ENCODE measurements at places on chromosomes 3 and 15. TPM values are rescaled to one million over a fixed set of nuclear protein-coding genes. Genes with fewer than 3 reads are reported as not detected.

The TNFAIP8L3 gene
- total RNA-seq, result not detected

- H3K27me3 ChIP-seq, result no peaks in the 10 kb centered on the region
- no peak for DNase-seq
- H3K27ac ChIP-seq, result no peak overlapping the region
- peaks cover 29% of the 10 kb centered on the region for H3K4me1 ChIP-seq
- peaks cover 12% of the 10 kb centered on the region for H3K36me3 ChIP-seq
These were observed 316.5 kb upstream of the ICE2 start for GRCh38 chr15:60795471-60795870.

- no peak overlapping the region for H3K27ac ChIP-seq
- DNase-seq, result no peak
- no peak overlapping the region for H3K4me3 ChIP-seq
- H3K27me3 ChIP-seq, result no peaks in the 10 kb centered on the region
- peaks cover 13% of the 10 kb centered on the region for H3K36me3 ChIP-seq
- H3K4me1 ChIP-seq, result peaks cover 26% of the 10 kb centered on the region
These were observed 24.7 kb downstream of the MINDY2 start for GRCh38 chr15:58795825-58796224.

DNA sequence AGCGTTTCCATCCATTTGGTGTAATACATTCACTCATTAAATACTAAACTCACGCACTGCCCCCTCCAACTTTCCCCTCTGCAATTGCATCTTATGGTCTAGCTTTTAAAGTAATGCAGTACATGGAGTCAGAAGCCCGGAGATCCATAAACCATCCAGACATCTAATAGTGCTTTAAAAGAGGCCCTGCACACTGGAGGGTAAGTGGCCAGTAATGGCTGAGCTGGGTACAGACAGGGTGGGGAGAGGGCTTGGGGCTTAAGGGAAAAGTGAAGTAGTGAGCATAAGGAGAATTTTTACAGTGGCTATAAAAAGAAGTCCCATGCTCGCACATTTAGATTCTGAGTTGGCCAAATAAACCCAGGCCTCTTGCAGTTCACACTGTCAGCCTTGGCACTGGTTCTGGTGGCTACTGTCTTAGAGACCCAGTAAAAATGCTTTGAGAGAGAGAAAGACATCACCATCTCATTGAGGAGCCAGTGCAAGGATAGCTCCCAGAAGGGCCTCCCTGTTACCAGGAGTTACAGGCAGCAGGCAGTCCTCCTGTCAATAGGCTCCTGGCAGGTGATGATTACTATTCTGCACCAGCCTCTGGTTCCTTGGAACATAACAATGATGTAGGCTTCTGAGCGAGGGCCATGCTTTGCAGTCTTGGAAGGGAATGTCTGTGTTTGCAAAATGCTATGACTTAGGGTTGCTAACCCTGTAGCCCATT lies 112.6 kb upstream of the NEO1 start:
- peaks cover 4% of the 10 kb centered on the region for H3K27me3 ChIP-seq
- no peak overlapping the region for H3K4me3 ChIP-seq
- no peak overlapping the region for H3K27ac ChIP-seq
- no peaks in the 10 kb centered on the region for H3K36me3 ChIP-seq
- no peaks in the 10 kb centered on the region for H3K4me1 ChIP-seq

GRCh38 chr15:69410248-69410874 lies 3.8 kb upstream of the KIF23 start:
- H3K4me1 ChIP-seq, result peaks cover 9% of the 10 kb centered on the region
- no peak overlapping the region for H3K4me3 ChIP-seq
- no peak overlapping the region for H3K27ac ChIP-seq
- H3K27me3 ChIP-seq, result peaks cover 16% of the 10 kb centered on the region
- H3K36me3 ChIP-seq, result peaks cover 2% of the 10 kb centered on the region

The FEZF2 gene
- not detected for total RNA-seq

The CCR4 gene
- total RNA-seq, result 2.9 TPM

The ERICH6 gene
- 0.21 TPM for total RNA-seq

GRCh38 chr3:179606534-179607085 lies 2.0 kb downstream of the NDUFB5 start:
- no peaks in the 10 kb centered on the region for H3K27me3 ChIP-seq
- no peak overlapping the region for H3K4me3 ChIP-seq
- H3K36me3 ChIP-seq, result peaks cover 35% of the 10 kb centered on the region
- no peak for DNase-seq
- H3K27ac ChIP-seq, result peak overlapping the region; percentile 34
- peaks cover 52% of the 10 kb centered on the region for H3K4me1 ChIP-seq

GRCh38 chr3:181630853-181631252 lies 80.9 kb upstream of the SOX2 start:
- no peak overlapping the region for H3K4me3 ChIP-seq
- H3K4me1 ChIP-seq, result no peaks in the 10 kb centered on the region
- no peaks in the 10 kb centered on the region for H3K27me3 ChIP-seq
- no peaks in the 10 kb centered on the region for H3K36me3 ChIP-seq
- H3K27ac ChIP-seq, result no peak overlapping the region

- H3K27ac ChIP-seq, result no peak overlapping the region
- no peak overlapping the region for H3K4me3 ChIP-seq
- no peaks in the 10 kb centered on the region for H3K4me1 ChIP-seq
These were observed 11.2 kb downstream of the LCMT2 start for GRCh38 chr15:43318990-43319771.

GRCh38 chr3:37395286-37395685 lies 220.9 kb upstream of the LRRFIP2 start:
- H3K27ac ChIP-seq, result no peak overlapping the region
- H3K36me3 ChIP-seq, result peaks cover 28% of the 10 kb centered on the region
- H3K4me3 ChIP-seq, result no peak overlapping the region
- DNase-seq, result no peak
- no peaks in the 10 kb centered on the region for H3K27me3 ChIP-seq

The EPHA3 gene
- not detected for total RNA-seq

GRCh38 chr3:46899151-46900006 lies 21.9 kb downstream of the PTH1R start:
- H3K27ac ChIP-seq, result no peak overlapping the region
- no peaks in the 10 kb centered on the region for H3K4me1 ChIP-seq
- H3K36me3 ChIP-seq, result no peaks in the 10 kb centered on the region
- peaks cover 15% of the 10 kb centered on the region for H3K27me3 ChIP-seq
- H3K4me3 ChIP-seq, result no peak overlapping the region
- DNase-seq, result no peak

The IL12A gene
- not detected for total RNA-seq

The CAMK2N2 gene
- total RNA-seq, result not detected

The STAB1 gene
- total RNA-seq, result 0.05 TPM

The ROBO1 gene
- 3.0 TPM for total RNA-seq

DNA sequence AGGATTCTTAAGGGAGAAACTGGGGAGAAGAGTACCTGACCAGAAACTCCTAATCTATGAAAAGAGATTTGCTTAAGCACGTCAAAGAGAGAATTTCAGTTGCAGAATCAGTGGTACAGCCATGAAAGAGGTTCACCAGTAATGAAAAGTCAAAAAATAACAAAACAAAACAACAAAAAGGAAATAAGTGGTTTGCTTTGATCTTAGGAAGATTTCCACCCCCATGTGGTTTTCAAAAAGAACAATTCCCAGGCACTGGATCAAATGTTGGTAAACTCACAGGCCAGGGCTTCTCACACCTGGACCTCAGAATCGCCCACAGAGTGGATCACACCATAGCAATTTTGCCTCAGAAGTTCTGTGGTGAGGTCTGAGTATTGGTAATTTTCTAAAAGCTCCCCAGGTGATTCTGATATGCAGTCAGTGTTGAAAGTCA lies 67.5 kb downstream of the TMEM39A start:
- H3K36me3 ChIP-seq, result peaks cover 2% of the 10 kb centered on the region
- DNase-seq, result no peak
- H3K4me1 ChIP-seq, result peaks cover 11% of the 10 kb centered on the region
- H3K27me3 ChIP-seq, result no peaks in the 10 kb centered on the region

The EFCAB12 gene
- 0.45 TPM for total RNA-seq

- H3K4me3 ChIP-seq, result no peak overlapping the region
- no peaks in the 10 kb centered on the region for H3K27me3 ChIP-seq
- H3K4me1 ChIP-seq, result no peaks in the 10 kb centered on the region
- DNase-seq, result no peak
- H3K36me3 ChIP-seq, result no peaks in the 10 kb centered on the region
- no peak overlapping the region for H3K27ac ChIP-seq
These were observed 1097.8 kb downstream of the NAALADL2 start for GRCh38 chr3:175956964-175957363.

The LMOD3 gene
- not detected for total RNA-seq

- H3K36me3 ChIP-seq, result no peaks in the 10 kb centered on the region
- H3K4me3 ChIP-seq, result no peak overlapping the region
- no peak overlapping the region for H3K27ac ChIP-seq
- H3K4me1 ChIP-seq, result no peaks in the 10 kb centered on the region
- DNase-seq, result no peak
These were observed 333.1 kb upstream of the NECTIN3 start for GRCh38 chr3:110738531-110738930.

The ITIH1 gene
- not detected for total RNA-seq

GRCh38 chr3:84265768-84266167 lies 693.0 kb upstream of the CADM2 start:
- no peaks in the 10 kb centered on the region for H3K36me3 ChIP-seq
- no peak for DNase-seq
- H3K4me1 ChIP-seq, result no peaks in the 10 kb centered on the region
- H3K4me3 ChIP-seq, result no peak overlapping the region
- no peaks in the 10 kb centered on the region for H3K27me3 ChIP-seq

- no peak for DNase-seq
- no peak overlapping the region for H3K27ac ChIP-seq
- H3K4me1 ChIP-seq, result no peaks in the 10 kb centered on the region
- H3K36me3 ChIP-seq, result no peaks in the 10 kb centered on the region
These were observed 305.1 kb downstream of the LSAMP start for GRCh38 chr3:116140100-116140689.

GRCh38 chr15:95425859-95426258 lies 904.6 kb upstream of the NR2F2 start:
- H3K4me3 ChIP-seq, result no peak overlapping the region
- H3K27ac ChIP-seq, result no peak overlapping the region
- DNase-seq, result no peak
- H3K27me3 ChIP-seq, result peaks cover 7% of the 10 kb centered on the region
- H3K36me3 ChIP-seq, result peaks cover 4% of the 10 kb centered on the region

The RPL39L gene
- 23.5 TPM for total RNA-seq

The TYRO3 gene
- total RNA-seq, result 0.71 TPM

GRCh38 chr3:55551644-55552043 lies 64.5 kb upstream of the WNT5A start:
- no peaks in the 10 kb centered on the region for H3K27me3 ChIP-seq
- H3K27ac ChIP-seq, result no peak overlapping the region
- H3K4me3 ChIP-seq, result no peak overlapping the region
- no peaks in the 10 kb centered on the region for H3K4me1 ChIP-seq
- no peak for DNase-seq
- H3K36me3 ChIP-seq, result no peaks in the 10 kb centered on the region

The NLGN1 gene
- not detected for total RNA-seq

The LRTM1 gene
- total RNA-seq, result not detected

- DNase-seq, result no peak
- no peak overlapping the region for H3K27ac ChIP-seq
- H3K4me3 ChIP-seq, result no peak overlapping the region
- H3K27me3 ChIP-seq, result peaks cover 5% of the 10 kb centered on the region
These were observed 16.0 kb upstream of the MRPS22 start for GRCh38 chr3:139327861-139328260.

- no peaks in the 10 kb centered on the region for H3K27me3 ChIP-seq
- peak overlapping the region; percentile 88 for H3K27ac ChIP-seq
- H3K4me3 ChIP-seq, result peak overlapping the region; percentile 31
- no peak for DNase-seq
These were observed 101.6 kb upstream of the TNIK start for GRCh38 chr3:171561596-171562323.

- H3K27me3 ChIP-seq, result no peaks in the 10 kb centered on the region
- H3K27ac ChIP-seq, result no peak overlapping the region
- no peak for DNase-seq
- H3K36me3 ChIP-seq, result peaks cover 57% of the 10 kb centered on the region
- H3K4me3 ChIP-seq, result no peak overlapping the region
- no peaks in the 10 kb centered on the region for H3K4me1 ChIP-seq
These were observed 28.3 kb downstream of the PDCD6IP start for GRCh38 chr3:33826688-33827087.

The SLC30A4 gene
- total RNA-seq, result 2.1 TPM

The GOLGA6A gene
- not detected for total RNA-seq

The GOLGA6L22 gene
- not detected for total RNA-seq

- no peaks in the 10 kb centered on the region for H3K27me3 ChIP-seq
- peaks cover 9% of the 10 kb centered on the region for H3K4me1 ChIP-seq
- peaks cover 4% of the 10 kb centered on the region for H3K36me3 ChIP-seq
- no peak for DNase-seq
- no peak overlapping the region for H3K4me3 ChIP-seq
These were observed 405.1 kb downstream of the LPP start for GRCh38 chr3:188559072-188559429.

The ZNF502 gene
- total RNA-seq, result 2.4 TPM

- peaks cover 59% of the 10 kb centered on the region for H3K4me1 ChIP-seq
- peaks cover 39% of the 10 kb centered on the region for H3K36me3 ChIP-seq
- peak overlapping the region; percentile 91 for H3K4me3 ChIP-seq
- DNase-seq, result no peak
- no peaks in the 10 kb centered on the region for H3K27me3 ChIP-seq
- peak overlapping the region; percentile 98 for H3K27ac ChIP-seq
These were observed 2.4 kb downstream of the VGLL4 start for GRCh38 chr3:11641316-11641682.

GRCh38 chr15:70320482-70320881 lies 222.8 kb upstream of the TLE3 start:
- no peak overlapping the region for H3K27ac ChIP-seq
- H3K27me3 ChIP-seq, result peaks cover 22% of the 10 kb centered on the region
- H3K4me3 ChIP-seq, result no peak overlapping the region
- no peaks in the 10 kb centered on the region for H3K36me3 ChIP-seq

The DUOXA2 gene
- not detected for total RNA-seq

DNA sequence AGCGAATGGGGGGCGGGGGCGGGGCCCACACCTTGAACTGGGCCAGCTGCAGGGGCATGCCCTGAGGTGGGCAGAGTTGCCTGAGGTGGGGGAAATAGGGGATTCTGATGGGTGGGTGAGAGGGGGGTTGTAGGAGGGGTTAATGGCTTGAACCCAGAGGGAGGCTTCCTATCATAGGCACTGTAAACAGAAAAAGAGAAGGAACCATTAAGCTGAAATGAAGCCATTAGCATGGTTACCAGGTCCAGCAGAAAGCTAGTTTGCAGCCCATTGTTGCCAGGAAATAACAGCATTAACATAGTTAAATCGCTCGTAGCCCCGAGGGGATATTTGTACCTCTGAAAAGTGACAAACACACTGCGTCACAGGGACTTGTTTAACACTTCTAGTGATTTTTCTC lies 29.0 kb downstream of the ETV5 start:
- no peaks in the 10 kb centered on the region for H3K4me1 ChIP-seq
- no peak overlapping the region for H3K27ac ChIP-seq
- DNase-seq, result no peak
- no peaks in the 10 kb centered on the region for H3K36me3 ChIP-seq
- H3K4me3 ChIP-seq, result no peak overlapping the region

DNA sequence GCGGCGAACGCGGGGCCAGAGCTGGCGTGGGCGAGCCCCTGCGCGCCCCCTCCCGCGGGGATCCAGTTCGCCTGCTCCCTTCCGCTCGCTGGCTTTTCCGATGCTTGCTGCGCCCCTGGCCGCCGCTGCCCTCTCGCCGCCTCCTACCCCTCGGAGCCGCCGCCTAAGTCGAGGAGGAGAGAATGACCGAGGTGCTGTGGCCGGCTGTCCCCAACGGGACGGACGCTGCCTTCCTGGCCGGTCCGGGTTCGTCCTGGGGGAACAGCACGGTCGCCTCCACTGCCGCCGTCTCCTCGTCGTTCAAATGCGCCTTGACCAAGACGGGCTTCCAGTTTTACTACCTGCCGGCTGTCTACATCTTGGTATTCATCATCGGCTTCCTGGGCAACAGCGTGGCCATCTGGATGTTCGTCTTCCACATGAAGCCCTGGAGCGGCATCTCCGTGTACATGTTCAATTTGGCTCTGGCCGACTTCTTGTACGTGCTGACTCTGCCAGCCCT lies 721 bp downstream of the P2RY1 start:
- peaks cover 21% of the 10 kb centered on the region for H3K4me1 ChIP-seq
- peaks cover 49% of the 10 kb centered on the region for H3K27me3 ChIP-seq
